Testis (tissue), 5 donors: ENCODE measurements at places on chromosomes 3 and 15.

- no peak for DNase-seq
Observed at GRCh38 chr15:90337256-90337655, 14.8 kb upstream of the ZNF774 start.

- DNase-seq, result no peak
Observed at GRCh38 chr15:101404245-101404644, 85.3 kb downstream of the PCSK6 start.

GRCh38 chr3:49570028-49570654, 15.9 kb downstream of the BSN start:
- DNase-seq, result no peak

- DNase-seq, result no peak
Observed at GRCh38 chr15:74783808-74784175, 1.9 kb downstream of the CSK start.

DNA sequence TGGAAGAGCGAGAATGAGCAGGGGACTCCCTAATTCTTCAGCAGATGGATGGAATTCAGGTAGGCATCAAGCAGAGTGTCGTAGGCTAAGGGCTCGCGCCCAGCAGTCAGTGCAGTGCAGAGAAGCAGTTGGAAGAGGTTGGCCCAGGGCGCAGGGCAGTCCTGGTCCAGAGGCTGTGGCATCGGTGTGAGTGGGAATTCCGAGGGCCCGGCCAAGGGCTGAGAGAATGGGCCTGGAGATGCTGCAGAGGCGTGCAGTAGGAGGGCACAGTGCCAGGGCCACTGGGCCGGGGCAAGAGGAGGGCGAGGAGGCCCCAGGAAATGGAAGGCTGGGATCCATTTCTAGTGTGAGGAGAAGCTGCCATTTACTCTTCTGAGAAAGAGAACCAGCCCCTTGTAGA, 74.4 kb downstream of the AAGAB start:
- no peak for DNase-seq

GRCh38 chr15:69612112-69612511, 159.5 kb downstream of the RPLP1 start:
- DNase-seq, result no peak

- no peak for DNase-seq
Observed at GRCh38 chr3:162398554-162398953, 901.9 kb downstream of the OTOL1 start.
